ENCODE measurements at places on chromosomes 6 and 20.
A peak's percentile ranks its signal among the peaks of the same experiment; 100 is the strongest.

DNA sequence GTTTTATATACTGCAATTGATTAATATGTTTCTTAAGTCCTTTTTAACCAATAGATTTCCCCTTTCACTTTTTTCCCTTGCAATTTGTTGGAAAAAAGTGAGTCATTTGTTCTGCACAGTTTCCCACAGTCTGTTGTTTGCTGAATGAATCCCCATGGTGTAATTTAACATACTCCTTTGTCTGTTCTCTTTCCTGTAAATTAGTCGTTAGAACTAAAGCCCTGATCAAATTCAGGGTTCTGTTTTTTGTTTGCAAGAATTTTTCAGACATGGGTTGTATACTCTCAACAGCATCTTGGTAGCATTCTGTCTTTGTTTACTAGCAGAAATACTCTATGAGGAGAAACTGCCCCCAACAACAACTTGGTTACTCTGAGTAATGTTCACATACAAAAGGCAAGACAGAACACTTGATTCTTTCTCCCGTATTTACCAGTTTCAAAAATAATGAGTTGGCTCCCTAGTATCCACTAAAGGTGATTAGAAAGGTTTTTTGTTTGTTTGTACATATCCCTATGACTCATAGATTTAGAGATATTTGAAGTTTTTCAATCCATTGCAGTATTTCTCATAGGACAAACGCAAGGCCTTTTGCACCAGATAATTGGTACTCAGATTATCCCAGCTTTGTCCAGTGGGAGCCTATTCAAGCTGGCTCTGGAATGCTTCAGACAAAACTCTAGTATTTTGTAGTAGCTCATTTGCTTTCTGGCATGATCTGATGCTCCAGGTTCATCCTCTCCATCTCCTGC is 16.5 kb downstream of the BLOC1S5 start:
- DNase-seq = no peak

- no peak for DNase-seq
These were observed 32.6 kb downstream of the HDGFL1 start for GRCh38 chr6:22601984-22602383.

DNA sequence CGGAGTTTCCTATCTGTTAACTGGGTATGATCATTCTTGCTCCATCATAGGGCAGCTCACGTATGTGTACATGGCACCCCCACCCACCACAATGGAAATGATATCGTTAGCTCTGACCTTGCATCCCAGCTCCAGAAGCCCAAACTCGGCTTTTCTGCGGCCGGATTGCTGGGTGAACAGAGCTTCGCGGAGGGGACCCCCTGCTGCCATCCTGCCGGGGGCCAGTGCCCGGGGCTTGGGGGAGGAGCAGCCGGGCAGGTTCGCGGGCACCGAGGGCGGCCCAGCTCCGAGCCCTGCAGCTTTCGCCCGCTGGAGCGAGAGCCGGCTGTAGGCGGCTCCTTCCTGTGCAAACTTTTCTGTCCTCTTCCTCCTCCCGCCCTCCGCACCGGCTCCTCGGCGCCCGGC is 24.9 kb upstream of the FUCA2 start:
- DNase-seq = peak; percentile 73

DNA sequence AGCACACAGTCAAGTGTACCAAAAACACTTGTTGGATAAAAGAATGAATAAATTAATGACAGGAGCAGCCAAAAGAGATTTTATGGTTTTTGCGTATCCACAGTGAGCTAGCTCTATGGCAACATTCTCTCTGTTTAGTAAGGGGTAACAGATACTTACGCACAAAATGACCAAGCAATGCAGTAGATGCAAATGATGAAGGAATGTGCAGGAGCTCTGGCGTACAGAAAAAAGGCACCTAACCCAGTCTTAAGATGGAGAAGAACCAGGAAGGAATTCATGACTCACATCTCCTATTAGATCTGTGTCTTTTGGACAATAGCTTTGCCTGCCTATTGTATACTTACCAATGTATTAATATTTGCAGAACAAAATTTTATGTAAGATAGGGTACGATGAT is 191.9 kb upstream of the PREP start:
- no peak for DNase-seq

GRCh38 chr20:4169360-4170190 is 154.2 kb upstream of the RNF24 start:
- DNase-seq = no peak

DNA sequence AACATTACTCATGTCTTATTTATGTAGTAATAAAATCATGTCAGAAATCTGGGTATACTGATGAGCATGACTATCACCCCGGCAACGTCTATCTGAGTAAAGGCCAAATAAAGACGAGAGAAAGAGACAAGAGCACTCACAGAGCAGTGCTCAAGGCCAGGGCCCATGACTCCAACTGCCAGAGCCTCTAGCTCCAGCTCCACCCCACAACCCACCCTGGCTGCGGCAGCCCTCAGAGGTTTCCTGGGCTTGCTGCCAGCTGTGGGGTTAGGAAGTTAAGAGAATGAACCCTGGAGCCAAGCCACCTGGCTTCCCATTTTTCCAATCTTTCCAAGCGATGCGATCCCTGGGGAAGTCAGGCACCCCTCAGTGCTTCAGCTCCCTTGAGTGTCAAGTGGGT is 92.0 kb upstream of the PAX1 start:
- DNase-seq = no peak

DNA sequence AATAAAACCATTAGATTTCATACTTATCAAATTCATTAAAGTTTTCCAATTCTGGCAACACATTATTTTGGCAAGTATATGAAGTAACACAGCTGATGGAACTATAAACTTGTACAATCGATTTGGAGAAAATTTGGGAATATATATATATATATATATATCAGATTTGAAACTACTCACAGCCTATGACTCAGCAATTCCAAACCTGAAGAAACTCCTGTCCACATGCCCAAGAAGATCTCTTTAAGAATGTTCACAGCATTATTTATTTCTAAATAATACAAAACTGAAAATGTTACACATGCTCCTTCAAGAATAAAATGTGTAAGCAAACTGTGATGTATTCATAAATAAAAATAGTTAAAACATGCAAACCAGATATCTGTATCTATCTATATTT is 270.1 kb downstream of the TFAP2A start:
- DNase-seq = no peak

- DNase-seq = no peak
These were observed 489.9 kb downstream of the TFAP2A start for GRCh38 chr6:9924971-9925370.

DNA sequence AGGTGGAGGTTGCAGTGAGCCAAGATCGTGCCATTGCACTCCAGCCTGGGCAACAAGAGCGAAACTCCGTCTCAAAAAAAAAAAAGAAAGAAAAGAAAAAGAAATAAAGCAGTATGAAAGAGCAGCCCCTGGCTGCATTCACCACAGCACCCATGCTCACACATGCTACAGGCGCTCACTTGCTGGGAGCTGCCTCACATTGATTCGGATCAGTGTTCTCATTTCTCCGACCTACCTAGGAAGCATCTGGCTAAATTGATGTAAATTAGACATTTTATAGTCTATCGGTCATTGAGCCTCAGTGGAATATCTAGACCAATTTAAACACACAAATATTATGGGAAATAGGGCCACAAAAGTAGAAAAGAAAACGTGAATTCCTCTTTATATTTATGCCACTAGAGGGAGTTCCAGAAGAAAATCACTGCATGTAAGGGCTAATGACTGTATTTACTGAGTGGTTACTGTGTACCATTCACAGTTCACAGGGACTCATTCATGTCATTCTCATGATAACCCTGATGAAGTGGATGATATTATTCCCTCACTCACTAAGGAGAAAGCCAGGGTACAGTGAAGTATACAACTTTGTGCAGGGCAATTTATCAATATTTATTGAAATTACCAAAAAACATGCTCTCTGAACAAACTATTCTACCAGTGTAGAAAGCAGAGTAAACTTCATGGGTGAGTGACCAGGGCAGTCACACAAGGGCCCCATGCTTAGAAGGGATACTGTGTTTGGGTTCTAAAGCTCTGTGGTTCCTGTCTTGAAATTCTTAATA is 5.3 kb upstream of the MOG start:
- DNase-seq = no peak

DNA sequence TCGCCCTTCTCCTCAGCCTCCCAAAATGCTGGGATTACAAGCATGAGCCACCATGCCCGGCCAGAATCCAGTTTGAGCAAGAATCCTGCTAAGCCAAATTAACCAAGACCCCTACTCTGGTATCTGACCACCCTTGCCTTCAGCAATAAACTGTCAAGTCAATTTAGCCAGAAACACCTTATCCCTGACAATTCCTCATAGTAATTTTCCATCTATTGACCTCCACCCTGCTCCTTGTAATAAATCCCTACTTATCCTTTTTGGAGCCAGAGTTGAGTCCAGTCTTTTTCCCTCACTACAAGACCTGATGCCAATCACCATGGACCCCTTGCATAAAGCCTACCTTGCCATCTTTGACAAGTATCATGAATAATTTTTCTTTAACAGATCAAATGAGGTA is 114.1 kb upstream of the GPR6 start:
- DNase-seq = no peak

DNA sequence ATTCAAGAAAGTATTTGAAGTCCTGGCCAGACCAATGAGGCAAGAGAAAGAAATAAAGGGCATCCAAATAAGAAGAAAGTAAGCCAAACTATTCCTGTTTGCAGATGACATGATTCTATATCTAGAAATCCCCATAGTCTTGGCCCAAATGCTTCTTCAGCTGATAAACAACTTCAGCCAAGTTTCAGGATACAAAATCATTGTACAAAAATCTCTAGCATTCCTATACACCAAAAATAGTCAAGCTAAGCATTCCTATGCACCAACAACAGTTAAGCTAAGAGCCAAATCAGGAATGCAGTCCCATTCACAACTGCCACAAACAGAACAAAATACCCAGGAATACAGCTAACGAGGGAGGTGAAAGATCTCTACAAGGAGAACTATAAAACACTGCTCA is 60.1 kb upstream of the PHIP start:
- DNase-seq = no peak

GRCh38 chr20:44932916-44933315 is 23.1 kb downstream of the PABPC1L start:
- DNase-seq = no peak

- DNase-seq = no peak
These were observed at the start of gene KCNK17 for GRCh38 chr6:39314273-39314795. Gene KCNK17, minus strand, starts transcription at chr6:39314419. Its CDS starts 99 bp downstream, at chr6:39314320.

DNA sequence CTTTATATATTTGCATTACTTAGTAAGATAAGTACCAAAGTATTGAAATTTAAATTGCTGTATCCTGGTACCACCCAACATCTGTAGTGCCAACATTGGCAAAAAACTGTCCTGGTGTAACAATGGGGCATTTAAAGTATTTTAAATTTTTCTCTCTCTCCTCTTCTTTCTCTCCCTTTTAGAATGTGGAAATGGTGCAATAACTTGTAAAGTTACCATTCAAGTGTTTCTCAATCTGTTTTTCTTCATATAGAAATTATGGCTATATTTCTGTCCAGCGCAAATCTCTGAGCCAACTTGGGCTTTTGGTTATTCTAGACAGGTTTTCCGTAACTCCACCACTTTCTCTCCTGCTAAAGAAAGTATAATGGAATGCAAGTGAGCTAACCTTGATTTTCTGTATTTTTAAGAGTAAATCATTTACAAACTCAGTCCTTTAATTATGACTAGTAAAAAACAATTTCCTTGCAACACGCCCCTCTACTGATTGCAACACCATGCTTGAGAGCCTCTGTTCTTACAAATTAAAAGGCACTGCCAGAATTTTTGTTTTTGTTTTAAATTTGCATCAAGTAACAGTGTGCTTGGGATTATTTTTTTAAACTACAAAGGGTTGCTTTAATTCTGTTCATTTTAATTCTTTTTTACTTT is 324.2 kb upstream of the CITED2 start:
- DNase-seq = no peak

DNA sequence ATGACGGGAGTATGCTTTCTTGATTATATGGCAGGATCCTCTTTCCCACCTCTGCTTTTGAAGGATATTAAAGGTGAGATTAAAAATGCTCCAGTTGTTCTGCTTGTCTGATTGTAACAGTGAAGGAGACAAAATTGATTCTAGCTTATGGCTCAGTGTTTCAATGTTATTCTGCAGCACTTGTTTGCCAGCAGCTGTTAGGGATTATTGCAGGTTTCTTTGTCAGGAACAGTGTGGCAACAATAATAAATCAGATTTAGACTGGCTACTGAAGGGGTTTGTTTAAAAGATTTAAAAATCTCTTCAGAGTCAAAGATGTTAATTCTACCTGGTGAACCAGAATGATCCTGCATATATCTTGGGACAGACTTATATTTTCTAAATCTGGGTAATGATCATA is 126.9 kb downstream of the LAMA2 start:
- DNase-seq = no peak

DNA sequence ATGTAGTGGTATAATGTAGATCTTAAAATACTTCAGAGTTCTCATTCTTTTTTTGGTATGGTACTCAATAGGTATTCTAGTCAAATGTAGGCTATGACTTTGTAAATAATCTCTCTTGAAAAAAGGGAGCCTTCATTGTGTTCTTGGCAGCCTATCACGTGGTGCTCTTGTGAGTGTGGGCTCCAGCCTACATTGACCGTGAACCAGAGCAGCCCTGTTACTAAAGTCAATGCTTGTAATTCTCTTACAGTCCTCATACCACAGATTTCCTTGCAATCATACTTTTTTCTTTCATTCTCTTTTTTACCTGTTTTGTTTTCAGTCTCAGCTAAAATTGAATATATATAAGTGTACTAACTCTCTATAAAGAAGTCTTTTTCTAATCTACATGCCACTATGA is 31.1 kb downstream of the ARID1B start:
- no peak for DNase-seq

DNA sequence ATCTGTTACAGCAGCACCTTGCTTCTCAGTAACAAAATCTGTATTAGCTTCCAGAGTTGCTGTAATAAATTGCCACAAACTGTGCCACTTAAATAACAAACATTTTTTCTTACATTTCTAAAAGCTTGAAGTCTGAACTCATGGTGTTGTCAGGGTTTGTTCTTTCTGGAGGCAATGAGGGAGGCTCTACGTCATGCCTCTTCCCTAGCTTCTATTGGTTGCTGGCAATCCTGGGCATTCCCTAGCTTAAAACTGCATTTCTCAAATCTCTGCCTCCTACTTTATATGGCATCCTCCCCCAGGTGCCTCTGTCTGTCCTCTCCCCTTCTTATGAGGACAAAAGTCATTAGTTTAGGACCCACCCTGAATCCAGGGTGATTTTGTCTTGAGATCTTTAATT is 41.6 kb upstream of the TMEM244 start:
- DNase-seq = no peak
